ENCODE measurements at places on chromosomes 6 and 20.

- peak; percentile 57 for DNase-seq
These were observed 103.6 kb downstream of the JPH2 start for GRCh38 chr20:44083220-44083933.

DNA sequence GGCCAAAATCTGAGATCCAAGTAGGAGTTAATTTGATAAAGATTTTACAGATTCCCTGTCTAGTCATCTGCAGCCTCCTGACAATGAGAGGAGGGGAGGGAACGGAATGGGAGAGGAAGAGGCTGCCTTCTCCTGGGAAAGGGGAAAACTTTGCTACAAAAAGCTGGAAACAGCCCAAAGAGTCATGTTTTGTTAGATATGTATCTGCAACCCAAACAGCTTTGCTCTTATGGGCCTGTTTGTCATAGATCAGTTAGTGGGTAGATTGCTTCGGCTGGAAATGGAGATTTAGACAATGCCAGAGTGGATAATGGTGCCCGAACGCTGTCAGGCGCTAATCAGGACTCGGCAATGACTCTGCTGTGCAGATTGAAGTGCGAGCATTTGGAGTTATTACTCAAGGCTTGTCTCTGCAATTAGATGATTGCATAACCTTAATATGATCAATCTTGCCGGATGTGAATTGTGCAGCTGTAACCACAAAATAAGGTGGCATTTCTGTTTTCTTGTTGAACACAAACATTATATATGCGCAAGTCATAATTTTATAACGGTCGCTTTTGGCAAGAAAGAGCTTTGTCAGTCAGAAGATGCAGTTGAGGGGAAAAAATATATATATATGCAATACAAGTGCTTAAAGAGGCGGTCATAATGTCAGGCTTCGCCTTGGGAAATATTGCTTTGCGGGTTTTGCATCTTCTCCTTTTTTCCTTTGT is 92.4 kb upstream of the MAFB start:
- no peak for DNase-seq

DNA sequence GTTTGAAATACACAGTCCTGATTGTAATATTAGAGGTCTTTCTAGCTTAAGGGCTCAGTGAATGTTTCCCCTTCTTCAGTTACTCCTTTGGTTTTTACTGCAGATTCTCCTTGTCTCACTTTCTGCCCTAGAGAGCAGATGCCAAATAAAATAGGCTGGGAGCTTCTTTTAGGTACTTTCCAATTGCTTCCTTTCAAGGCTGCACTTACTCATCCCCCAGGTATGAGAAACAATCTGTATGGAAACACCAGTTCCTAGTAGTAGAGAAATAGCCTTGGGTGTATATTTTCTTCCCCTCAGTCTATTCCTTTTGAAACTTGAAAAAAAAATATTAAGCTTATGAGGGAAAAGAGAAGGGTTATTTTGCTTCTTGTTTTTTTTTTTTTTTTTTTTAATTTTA is 139.7 kb downstream of the PAK5 start:
- DNase-seq = peak; percentile 1

- no peak for DNase-seq
These were observed 133.7 kb downstream of the LY86 start for GRCh38 chr6:6722195-6722594.

GRCh38 chr20:26214991-26215390 is 518.3 kb upstream of the ZNF337 start:
- DNase-seq = no peak

GRCh38 chr6:160070427-160070826 is 51.2 kb upstream of the SLC22A1 start:
- DNase-seq = no peak
